Foreskin keratinocyte (primary cell): ENCODE measurements at places on chromosomes 11 and 22. TPM values are rescaled to one million over a fixed set of nuclear protein-coding genes. Genes with fewer than 3 reads are reported as not detected.

- DNase-seq = no peak
These were observed 114.2 kb downstream of the CCDC34 start for GRCh38 chr11:27248576-27249509.

DNA sequence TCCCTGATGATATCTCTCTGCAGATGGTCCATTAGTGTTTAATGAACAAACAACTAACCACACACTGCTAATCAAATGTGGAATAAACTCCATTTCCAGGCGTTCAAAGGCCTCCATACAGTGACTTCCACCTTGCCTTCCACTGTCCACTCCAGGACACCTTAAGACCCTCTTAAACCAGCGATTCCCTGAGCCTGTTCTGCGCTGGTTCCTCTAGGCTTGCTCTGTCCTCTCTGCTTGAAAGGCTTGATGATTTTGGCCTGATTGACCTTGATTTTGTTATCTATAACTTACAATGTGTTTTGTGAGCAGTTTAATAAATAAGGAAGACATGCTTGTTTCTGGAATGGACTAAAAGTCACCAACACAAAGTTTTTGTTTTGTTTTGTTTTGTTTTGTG is 12.0 kb downstream of the OVCH2 start:
- DNase-seq = no peak

DNA sequence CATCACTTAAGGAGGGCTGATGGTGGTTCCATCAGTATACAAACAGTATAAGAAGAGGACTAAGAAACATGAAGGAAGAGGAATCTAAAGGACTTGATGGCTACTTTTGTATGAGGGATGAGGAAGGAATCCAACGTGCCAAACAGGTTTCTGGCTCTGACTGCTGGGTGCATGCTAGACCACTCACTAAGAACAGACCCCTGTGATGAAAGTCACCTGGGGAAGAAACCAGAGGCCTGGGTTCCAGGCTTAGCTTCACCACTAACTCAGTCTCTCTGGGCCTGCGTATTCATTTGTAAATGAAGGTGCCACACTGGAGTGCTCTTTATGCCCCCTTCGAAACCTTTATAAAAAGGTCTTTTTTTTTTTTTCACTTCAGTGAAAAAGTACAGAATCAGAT is 55.1 kb downstream of the AAMDC start:
- no peak for DNase-seq

DNA sequence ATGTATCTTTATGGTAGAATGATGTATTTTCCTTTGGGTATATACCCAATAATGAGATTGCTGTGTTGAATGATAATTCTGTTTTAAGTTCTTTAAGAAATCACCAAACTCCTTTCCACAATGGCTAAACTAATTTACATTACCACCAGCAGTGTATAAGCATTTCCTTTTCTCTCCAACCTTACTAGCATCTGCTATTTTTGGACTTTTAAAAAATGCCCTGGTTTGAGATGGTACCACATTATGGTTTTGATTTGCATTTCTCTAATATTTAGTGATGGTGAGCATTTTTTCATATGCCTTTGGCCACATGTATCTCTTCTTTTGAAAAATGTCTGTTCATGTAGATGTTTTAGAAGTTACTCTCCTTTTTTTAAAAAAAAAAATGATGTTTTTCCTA is 142.0 kb downstream of the METTL15 start:
- no peak for DNase-seq

DNA sequence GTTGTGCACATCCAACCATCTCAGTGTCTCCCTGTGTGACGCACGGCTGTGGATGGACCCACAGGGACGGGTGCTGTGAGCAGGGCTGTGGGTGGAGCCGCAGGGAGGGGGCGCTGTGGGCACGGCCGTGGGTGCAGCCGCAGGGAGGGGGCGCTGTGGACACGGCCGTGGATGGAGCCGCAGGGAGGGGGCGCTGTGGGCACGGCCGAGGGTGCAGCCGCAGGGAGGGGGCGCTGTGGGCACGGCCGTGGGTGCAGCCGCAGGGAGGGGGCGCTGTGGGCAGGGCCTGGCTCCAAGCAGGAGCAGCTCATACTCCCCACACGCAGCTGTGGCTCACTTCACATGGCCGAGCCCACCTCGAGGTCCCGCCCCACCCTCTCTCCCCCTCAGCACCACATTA is 6.0 kb upstream of the MAPK11 start:
- DNase-seq = no peak

DNA sequence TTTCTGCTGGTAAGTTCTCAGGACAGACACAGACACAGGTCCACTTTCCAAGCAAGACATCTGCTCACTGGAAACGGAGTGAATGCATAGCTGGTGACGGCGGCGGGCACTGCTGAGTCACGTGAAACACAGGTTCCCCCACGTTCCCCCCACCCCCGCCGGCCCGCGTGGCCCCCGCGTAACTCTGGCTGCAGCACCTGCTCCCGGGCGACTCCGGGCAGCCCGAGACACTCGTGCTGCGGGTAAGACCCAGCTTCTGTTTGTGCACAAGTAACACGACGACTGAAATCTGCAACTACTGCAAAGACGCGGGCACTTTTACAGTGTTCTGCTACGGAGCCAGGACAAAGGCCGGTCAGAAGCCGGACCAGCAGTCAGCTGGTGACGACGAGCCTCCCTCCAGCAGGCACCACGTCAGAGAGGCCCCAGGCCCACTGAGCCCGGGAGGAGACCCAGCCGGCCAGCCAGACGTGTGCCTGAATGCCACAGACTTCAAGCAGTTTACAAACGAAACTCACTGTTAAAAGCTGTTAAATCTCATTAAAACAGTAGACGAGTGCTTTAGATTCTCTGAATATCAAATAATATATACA is 12.9 kb upstream of the ARFGAP3 start:
- DNase-seq = no peak

GRCh38 chr11:68412593-68413475 is 47.7 kb upstream of the PPP6R3 start:
- DNase-seq = no peak

Gene HBG1
- not detected in 2 replicates for total RNA-seq

Gene KRTAP5-7
- not detected in 2 replicates for total RNA-seq

DNA sequence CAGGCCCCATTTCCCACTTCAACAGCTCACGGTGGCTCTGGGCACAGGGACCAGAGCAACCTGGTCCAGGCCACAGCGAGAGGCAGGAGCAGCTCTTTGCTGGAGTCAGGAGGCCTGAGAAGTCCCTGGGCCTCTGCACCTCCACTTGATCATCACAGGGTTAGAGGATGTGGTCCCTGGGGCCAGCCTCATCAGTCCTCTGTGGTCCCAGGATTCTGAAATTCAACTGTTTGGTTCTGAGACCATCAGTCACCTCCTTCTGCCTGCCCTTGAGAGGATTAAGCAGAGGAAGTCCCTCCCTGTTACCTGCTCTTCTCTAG is 24.9 kb upstream of the CBX7 start:
- DNase-seq = no peak

- no peak for DNase-seq
These were observed 305.9 kb downstream of the CADM1 start for GRCh38 chr11:115198321-115198741.

GRCh38 chr11:1283091-1283511 is 26.3 kb downstream of the TOLLIP start:
- DNase-seq = no peak

Gene OR2AG2
- 0.03 and 0.04 TPM in 2 replicates for total RNA-seq

GRCh38 chr22:36862251-36863242 is 1.7 kb downstream of the NCF4 start:
- DNase-seq = no peak

- DNase-seq = peak; percentile 95
These were observed 21.4 kb upstream of the EHF start for GRCh38 chr11:34599406-34599945.

DNA sequence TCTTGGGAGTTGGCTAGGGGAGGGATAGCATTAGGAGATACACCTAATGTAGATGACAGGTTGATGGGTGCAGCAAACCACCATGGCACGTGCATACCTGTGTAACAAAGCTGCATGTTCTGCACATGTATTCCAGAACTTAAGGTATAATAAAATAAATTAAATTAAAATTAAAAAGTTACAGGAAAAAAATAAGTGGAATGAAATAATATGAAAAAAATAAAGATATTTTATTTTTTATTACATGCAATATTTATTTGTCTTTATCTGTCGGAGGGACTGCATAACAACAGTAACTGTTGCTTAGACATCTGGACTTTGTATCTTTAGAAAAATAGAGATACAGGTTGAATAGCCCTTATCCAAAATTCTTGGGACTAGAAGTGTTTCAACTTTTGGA is 597.4 kb upstream of the CCDC179 start:
- DNase-seq = no peak

Gene ZNF280B
- total RNA-seq = 1.2 and 1.3 TPM in 2 replicates
